ENCODE measurements at places on chromosomes 11 and 22.

DNA sequence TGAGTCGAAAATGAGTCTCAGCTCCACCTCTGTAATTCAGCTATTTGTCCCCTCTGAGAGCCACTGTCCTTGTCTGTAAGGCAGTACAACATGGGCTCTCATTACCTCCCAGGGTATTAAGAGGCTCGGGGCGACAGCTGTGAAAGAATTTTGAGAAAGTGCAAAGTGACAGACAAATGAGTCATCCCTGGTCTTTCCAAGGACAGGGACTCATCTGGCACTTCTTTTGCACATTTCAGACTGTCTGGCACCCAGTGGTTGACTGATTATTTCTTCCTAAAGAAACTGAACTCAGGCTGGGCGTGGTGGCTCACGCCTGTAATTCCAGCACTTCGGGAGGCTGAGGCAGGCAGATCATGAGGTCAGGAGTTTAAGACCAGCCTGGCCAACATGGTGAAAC is 62.1 kb upstream of the ARFGAP3 start:
- DNase-seq, result no peak

DNA sequence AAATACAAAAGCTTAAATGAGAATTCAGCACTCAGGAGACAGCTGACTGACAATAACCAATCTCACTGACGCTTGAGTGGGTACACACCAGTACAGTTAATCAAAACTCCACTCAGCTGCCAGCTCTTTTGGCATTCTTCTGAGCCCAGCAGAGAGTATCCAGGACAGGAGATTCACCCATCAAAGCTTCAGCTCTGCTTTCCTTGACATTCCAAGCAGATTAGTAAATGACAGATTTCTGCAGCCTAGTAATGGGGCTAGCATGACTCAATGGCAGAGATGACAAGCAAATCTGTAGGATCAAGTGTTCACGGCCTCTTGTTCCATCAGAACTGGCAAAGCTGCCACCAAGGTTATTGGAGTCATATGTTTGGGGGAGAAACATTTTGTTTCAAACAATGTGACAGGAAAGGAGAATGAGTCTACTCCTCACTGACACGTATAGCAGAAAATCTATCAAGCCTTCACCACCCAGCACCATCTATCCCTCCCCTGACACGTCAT is 420.0 kb downstream of the DYNC2H1 start:
- no peak for DNase-seq

DNA sequence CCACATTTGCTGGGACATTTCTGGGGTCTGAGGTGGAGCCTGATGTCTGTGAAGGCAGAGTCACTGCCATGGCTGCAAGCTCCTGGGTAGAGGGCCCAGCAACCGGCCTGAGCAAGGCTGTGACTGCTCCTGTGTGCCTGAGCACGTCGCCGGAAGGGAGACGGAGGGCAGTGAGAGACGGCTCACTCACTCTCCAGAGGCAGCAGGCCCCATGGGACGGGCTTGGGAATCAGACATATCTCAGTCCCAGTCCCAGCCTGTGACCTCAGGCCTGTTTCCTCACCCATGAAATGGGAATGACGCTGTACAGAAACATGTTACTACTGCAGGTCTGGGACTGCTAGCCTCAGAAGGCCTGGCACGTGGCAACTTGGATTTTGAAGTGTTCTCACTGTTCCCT is 36.4 kb upstream of the RASL10A start:
- no peak for DNase-seq

DNA sequence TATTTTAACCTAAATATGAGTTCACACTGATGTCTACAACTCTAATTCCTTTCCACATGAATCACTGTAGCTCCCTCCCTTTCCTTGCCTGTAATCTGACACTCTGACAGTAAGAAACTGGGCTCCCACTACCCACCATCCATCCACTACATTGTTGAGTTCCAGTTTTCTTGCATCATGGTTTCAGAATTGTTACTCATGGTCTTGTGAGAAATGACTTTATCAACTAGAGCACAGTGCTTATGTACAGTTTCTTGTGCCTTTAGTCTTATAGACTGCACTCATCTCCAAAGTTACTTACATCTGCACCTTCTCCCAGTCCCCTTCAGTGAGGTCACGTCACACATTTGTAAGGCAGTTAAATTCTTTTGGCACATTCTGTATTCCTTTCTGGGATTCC is 78.6 kb downstream of the RTL6 start:
- no peak for DNase-seq

GRCh38 chr11:14619603-14620531 is 23.7 kb upstream of the PDE3B start:
- DNase-seq, result no peak

GRCh38 chr11:97224396-97224795 is 834.6 kb downstream of the JRKL start:
- no peak for DNase-seq

DNA sequence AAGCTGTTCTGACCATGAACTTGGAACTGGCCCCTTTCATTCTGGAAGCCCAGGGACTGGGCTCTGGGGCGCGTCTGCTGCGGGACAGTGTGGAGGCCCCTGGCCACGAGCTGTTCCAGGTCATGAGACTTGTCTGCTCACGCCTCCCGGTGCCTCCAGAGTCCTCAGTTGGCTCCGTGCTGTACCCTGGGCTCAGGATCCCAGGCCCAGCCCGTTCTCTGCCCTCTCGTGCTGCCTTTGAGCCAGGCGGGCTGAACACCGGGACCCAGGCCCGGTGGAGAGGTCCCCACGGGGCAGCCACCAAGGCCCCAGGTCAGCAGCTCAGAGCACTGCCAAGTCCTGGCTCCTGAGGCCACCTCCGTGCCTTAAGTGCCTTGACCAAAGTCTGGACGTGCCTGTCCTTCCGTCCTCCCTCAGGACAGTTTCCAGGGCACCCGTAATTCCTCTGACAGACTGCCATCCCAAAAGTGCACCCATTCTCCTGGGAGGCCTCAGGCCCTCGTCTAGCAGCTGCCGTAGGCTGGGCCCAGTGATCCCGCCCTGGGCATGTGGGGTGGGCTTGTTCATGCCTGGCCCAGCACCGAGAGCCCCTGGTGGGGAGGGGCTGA is 36.3 kb upstream of the PPARA start:
- DNase-seq, result no peak

- DNase-seq, result peak; percentile 57
These were observed 63.2 kb upstream of the RRAS2 start for GRCh38 chr11:14422052-14422813.

DNA sequence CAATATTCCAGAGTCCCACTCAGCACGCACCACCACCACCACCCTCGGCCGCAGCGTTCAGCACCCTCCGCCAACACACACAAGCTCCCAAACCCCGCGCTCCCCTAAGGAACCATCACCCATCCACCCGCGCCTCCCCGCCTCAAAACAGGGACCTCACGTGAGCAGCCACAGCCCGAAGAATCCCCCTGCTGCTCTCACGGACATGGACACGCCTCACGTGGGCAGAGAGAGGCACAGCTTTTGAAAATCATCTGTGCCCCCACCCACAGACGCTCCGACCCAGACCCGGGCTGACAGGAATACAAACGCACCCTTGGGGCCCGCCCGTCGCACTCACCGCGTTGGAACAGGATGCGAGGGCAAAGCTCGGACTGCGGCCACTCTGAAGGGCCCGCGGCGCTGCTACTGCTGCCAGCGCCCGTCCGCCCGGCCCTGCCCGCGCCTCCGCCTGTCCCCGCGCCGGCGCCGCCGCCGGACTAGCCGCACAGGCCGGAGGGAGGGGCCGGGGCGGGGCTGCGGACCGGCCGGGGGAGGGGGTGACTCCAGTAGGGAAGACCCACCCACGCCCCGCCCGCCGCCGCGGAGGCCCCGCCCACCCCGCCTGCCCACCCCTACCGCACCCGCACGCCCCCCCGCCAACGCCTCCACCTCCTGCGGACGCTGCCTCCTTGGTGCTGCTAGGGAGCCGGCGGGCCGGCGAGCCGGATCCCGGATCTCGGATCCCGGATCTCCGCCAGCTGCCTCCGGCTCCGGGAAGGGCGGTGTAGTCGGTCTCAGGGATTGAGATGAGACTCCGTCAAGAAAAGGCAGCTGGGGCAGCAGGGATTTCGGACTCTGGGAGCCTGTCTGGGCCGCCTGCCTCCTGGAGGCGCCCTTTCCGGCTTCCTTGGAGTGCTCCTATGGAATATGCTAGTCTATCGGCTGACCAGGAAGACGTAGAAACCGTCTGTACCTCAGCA is at the start of gene TRIM3:
Gene TRIM3, minus strand, starts transcription at position 491 of the 962 bp plus-strand sequence. CDS start 8,246 bp downstream, outside the sequence.
- DNase-seq, result peak; percentile 95

DNA sequence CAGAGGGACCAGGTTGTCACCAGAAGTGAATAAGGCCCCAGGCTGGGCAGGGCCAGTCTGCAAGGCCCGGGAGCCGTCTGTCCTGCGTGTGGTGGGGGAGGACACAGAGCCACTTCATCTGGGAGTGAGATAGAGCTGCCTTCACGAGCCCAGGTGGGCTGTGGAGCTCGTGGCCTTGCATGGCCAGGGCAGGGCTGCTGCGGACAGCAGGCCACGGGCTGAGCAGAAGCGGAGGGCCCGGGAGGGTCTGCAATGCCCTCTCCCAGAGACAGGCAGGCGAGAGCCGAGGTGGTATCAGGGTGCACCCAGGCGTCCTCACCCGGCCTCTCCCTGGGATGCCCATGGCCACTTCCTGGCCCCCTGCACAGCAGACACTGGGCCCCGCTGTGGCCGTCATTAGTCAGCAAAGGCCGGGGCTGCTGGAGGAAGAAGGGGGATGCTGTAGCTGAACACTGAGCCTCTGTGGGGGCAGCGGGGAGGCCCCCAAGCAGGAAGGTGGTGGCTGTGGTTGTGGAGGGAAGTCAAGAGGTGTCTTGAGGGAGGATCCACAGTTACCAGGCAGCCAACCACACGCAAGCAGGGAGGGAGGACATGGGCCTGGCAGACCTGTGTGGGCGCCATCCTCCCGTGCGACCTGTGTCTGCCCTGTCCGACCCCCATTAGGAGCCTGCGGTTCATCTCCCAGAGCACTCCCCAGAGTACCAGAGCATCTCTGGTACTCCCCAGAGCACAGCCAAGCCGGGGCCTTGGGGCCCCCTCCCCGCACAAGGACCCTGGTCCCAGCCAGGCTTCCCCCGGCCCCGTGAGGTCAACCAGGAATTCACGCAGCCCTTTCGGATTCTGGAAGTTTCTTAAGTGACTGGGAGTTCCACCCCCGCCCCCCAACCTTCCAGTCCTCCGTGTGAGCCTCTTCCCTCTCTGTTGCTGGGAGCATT is 1109.5 kb downstream of the BRD1 start:
- no peak for DNase-seq
